ENCODE measurements at places on chromosomes 6 and 20.
A peak's percentile ranks its signal among the peaks of the same experiment; 100 is the strongest.

DNA sequence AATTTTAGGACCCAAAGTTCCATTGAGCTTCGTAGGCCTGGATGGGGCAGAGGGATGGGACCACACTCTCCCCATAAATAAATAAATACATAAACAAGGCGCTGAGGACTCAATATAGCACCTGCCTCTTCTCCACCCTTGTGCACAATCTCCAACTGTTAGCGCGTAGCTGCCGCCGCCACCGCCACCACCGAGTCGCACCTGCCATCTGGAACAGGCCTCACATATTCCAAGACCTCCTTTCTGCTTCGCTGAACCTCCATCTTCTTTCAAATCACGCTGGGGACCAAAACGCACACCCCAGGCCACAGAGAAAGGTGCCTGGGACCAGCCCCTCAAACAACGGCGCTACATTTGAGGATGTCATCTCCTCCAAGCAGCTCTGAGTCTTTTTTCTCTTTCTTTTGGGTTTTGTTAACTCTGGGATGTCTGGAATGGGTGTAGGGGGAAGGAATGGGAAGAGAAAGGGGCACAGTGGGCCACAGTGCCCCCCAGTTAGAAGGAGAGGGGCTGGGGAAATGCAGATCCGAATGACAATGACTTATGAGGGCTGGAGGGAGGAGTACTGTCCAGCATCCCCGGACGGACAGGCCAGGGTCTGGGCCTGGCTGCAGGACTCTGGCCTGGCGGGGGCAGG, 49.7 kb downstream of the NOL4L start:
- DNase-seq: no peak

DNA sequence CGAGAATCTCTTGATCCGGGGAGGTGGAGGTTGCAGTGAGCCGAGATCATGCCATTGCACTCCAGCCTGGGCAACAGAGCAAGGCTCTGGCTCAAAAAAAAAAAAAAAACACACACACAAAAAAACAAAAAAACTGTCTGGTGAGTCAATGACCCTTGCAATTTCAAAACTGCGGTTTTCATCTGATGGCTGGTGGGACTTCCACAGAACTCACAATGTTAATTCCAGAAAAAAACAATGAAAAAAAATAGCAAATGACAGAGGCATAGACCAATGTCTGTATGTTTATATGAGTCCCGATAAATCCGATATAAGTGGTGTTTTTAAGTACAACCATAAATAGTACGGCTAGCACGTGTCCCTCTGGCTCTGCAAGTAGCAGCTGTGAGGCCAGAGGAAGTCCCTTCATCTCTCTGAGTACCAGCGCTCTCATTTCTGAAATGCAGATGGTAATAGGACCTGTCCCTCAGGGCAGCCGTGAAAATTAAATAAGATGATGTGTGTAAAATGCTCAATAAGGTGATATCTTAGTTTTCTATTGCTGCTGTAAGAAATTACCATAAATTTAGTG, 21.9 kb upstream of the PTPN1 start:
- no peak for DNase-seq

GRCh38 chr6:145850671-145851070, 36.1 kb upstream of the FBXO30 start:
- peak; percentile 55 for DNase-seq

DNA sequence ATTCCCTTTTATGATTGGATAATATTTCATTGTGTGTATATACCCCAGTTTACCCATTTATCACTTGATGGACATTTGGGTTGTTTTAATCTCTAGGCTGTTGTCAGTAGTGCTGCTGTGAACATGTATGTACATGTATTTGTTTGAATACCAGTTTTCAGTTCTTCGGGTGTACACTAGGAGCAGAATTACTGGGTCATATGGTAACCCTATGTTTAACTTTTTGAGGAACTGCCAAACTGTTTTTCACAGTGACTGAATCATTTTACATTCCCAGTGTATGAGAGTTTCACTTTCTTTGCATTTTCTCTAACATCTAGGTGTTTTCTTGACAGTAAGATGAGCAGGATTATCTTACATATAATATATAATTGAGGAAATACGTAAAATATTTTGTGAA, 44.7 kb upstream of the ADIG start:
- no peak for DNase-seq
